ENCODE measurements at places on chromosomes 5 and 9. TPM values are rescaled to one million over a fixed set of nuclear protein-coding genes. Genes with fewer than 3 reads are reported as not detected.

- DNase-seq, result no peak
Measured at GRCh38 chr5:171963416-171963815, 43.0 kb downstream of the FBXW11 start.

- DNase-seq, result peak; percentile 7
Measured at GRCh38 chr5:151298063-151298855, 5.3 kb downstream of the SLC36A3 start.

The ANKRD20A1 gene
- polyA plus RNA-seq, result 0.17 TPM

GRCh38 chr5:132667761-132668705 is 5.8 kb upstream of the IL4 start:
- no peak for DNase-seq

DNA sequence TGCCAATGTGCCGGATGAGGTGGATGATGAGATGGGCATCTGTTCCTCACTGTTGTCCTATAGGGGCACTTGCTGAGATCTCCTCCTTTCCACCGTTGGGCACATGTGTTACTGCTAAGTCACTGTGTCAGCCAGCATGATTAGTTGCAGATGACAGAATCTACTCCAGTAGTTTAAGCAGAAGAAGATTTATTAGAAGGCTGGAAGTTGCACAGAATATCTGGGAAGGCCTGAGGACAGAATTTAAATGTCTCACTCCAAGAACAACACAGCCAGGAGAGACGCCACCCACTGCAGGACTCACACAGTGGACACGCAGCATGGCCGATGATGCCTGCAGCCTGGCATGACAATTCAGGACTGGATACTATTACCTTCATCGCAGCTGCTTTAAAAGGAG is 157.5 kb downstream of the NSG2 start:
- DNase-seq, result no peak

The KCNV2 gene
- not detected for polyA plus RNA-seq

GRCh38 chr5:66897356-66897755 is 299.2 kb downstream of the CD180 start:
- DNase-seq, result no peak

The DDX4 gene
- polyA plus RNA-seq, result not detected

The NR5A1 gene
- polyA plus RNA-seq, result not detected

GRCh38 chr9:132975961-132976360 is 2.5 kb upstream of the GFI1B start:
- no peak for DNase-seq

The HIGD2A gene
- 118 TPM for polyA plus RNA-seq

The PHF24 gene
- 0.02 TPM for polyA plus RNA-seq

The JAKMIP2 gene
- polyA plus RNA-seq, result not detected

- no peak for DNase-seq
Measured at GRCh38 chr5:167953151-167953798, 338.2 kb upstream of the WWC1 start.

The PNPLA7 gene
- 0.40 TPM for polyA plus RNA-seq

The SLC6A19 gene
- not detected for polyA plus RNA-seq

DNA sequence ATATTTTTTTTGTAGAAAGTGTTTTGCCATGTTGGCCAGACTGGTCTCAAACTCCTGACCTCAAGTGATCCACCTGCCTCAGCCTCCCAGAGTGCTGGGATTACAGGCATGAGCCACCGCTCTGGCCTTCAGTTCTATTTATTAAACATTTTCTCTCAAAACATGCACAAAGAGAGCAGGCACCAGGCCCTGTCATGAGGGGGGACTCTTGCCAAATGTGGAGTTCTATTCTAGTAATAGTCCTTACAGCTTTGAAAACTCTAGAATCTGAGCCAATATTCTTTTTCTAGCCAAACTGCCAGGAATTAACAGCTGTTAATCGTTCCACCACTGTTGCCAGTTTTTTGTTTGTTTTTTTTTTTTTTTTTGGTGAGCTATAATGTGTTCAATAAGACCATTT is 124.6 kb downstream of the TARS1 start:
- no peak for DNase-seq

- no peak for DNase-seq
Measured at GRCh38 chr5:154603953-154604679, 126.1 kb upstream of the HAND1 start.

- no peak for DNase-seq
Measured at GRCh38 chr5:104708027-104708426, 1145.4 kb upstream of the NUDT12 start.

GRCh38 chr5:94248175-94248875 is 370.1 kb downstream of the KIAA0825 start:
- no peak for DNase-seq

GRCh38 chr9:94931740-94932139 is 205.2 kb downstream of the AOPEP start:
- DNase-seq, result no peak

The FOXD4 gene
- polyA plus RNA-seq, result 0.17 TPM

DNA sequence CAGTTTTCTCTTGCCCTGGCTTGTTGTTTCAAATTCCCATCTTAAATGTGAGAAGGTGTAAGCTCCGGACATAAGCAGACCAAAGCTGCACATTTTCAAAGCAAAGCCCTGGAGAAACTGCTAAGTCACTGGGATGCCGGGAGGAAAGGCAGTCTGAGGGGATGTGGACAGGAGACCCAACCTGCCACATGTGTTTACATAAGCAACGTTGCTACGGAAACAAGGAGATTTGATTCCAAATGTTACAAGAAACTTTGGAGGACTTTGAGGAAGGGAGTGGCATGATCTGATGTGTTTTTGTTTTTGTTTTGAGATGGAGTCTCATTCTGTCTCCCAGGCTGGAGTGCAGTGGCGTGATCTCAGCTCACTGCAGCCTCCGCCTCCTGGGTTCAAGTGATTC is 25.7 kb upstream of the INSYN2B start:
- no peak for DNase-seq

- DNase-seq, result no peak
Measured at GRCh38 chr5:76326577-76327302, 76.3 kb upstream of the IQGAP2 start.

- no peak for DNase-seq
Measured at GRCh38 chr9:111029260-111029659, 9.0 kb downstream of the LPAR1 start.

DNA sequence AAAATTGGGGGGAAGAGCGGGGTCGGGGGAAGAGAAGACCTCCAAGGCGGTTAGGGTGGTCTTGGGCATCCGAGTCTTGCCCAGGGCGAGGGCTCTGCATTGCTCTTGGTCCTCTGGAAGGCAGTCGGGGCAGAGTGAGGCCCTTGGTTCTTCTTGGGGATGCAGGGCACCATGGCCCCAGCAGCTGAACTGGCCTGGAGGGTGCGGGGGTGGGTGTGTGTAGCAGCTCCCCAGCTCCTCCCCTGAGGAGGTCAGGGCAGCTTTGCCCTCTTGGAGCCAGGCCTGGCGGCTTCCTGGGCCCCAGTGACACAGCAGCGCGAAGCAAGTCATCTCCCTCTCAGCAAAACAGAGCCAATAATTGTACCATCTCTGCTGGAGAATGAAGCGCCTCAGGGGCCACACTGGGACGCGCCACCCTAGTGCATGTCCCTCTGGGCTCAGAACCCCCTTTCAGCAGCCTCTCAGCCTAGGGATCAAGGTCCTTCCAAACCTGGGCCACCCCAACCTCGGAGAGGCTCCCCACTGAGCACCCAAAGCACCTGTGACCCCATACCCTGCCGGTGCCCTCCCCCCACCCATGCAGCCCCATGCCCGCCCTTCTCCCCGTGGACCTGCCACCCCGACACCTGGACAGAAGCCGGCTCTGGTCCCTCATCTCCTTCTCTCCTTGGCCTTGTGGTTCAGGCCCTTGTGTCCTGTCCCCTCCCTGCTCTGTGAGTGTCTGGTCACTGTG is 10.4 kb upstream of the RXRA start:
- no peak for DNase-seq

- DNase-seq, result no peak
Measured at GRCh38 chr5:74320526-74320925, 320.0 kb downstream of the ENC1 start.

- no peak for DNase-seq
Measured at GRCh38 chr9:135440620-135441019, 39.0 kb upstream of the PPP1R26 start.

GRCh38 chr5:55850839-55851674 is at the start of gene IL31RA:
IL31RA (plus strand) TSS chr5:55851357; CDS start chr5:55851571, 214 bp downstream.
- DNase-seq, result peak; percentile 46

The NKD2 gene
- polyA plus RNA-seq, result not detected

DNA sequence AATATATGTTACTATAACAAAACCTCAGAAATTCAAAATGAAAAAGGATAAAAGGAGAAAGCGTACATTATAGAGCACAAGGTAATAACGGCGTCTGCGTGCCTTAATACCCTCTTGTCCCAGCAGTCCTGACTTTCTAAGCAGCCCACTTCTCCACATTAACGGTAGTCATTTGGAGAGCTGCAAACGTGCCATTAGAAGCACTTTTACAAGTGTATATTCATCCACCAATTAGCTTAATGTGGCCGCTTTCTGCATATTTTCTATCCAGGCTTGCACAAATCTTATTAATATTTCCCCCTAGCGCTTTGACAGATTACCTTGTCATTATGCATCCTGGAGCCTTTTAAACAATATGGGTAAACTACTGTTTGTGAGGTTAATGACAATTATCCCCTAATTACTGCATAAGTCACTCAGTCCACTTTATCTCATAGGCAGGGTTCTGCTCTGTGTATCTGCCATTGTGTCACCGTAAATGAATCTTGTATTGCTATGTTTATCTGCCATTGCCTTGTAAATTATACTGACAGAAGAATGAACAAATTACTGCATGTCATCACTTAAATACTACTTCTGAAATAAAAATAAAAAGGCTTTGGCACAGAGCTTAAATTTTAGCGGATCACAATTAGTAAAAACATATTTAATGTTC is 421.3 kb downstream of the BNC2 start:
- DNase-seq, result no peak

GRCh38 chr9:27073841-27074728 is 34.9 kb upstream of the TEK start:
- DNase-seq, result no peak
